Panc1 (cell line): ENCODE measurements at places on chromosomes 3 and 15.

- DNase-seq: no peak
Observed at GRCh38 chr3:143848704-143849103, 436 bp upstream of the SLC9A9 start.

- DNase-seq: no peak
Observed at GRCh38 chr3:112133626-112134334, 732 bp upstream of the GCSAM start.

DNA sequence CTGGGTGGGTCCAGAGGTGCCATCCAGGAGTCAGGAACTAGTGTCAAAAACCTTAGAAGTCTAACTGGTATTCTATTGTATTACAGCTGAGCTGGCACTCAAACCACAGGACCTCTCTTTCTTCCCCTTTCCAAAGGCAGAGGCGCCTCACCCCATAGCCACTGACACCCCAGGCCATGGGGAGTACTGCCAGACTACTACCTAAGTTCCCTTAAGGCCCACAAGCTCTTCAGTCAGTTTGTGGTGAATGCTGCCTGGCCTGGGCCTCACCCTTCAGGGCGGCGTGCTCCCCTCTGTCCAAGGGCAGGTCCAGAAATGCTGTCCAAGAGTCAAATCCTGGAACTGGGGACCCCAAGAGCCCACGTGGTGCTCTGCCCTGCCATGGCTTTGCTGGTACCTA lies 43.0 kb upstream of the FGF7 start:
- no peak for DNase-seq

GRCh38 chr3:149368674-149369497 lies 8.6 kb downstream of the TM4SF1 start:
- no peak for DNase-seq
